ENCODE measurements at places on chromosomes 5 and 9.

DNA sequence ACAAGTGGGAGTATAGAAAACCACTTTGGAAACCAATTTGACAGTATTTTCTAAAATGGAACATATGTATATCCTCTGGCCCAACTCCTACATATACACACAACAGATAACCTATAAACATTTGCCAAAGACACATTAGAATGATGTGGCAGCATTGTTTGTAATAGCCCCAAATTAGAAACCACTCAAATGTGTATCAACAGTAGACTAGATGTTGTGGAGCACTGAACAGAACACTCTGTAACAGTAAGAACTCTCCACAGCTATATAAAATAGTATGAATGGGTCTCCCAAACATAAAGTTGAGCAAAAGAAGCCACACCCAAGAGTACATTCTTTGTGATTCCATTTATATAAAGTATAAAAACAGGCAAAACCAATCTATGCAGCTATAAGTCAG lies 6.1 kb downstream of the ZNF622 start:
- no peak for DNase-seq

DNA sequence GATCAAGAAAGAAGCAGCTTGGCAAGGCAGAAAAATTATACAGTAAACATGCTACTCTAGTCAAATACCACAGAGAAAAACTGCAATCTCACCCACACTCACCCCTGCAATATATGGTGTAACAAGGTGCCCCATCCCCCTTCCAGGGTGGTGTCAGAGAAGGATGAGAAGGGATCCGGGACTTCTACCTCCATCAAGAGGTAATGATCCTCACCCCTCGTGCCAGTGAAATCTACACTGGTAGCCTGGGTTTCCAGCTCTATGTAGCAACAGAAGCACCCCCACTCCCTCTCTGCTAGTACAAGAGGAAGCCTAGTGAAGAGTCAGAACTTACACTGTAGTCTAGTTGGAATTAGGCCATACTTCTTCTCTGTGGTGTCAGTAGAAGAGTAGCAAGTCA lies 18.9 kb downstream of the SLCO4C1 start:
- DNase-seq = no peak

DNA sequence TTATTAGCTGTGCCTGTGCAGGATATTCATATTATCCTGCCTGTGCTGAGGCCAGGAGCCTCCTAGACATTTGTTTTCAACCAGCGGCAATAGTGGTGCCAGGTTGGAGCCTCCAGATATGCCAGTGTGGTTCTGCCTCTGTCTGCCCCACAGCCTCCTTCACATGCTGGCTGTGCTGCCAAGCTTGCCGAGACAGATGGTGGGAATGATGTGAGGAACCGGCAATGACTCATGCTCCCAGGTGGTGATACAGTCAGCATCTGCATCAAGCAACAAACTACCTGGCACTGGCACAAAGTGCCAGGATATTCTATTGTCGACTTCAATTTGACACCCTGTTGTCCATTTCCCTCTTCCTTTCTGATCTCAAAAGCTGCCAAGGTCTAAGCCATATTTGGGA lies 285.7 kb downstream of the CHSY3 start:
- no peak for DNase-seq

GRCh38 chr5:96377167-96377566 lies 55.9 kb downstream of the PCSK1 start:
- DNase-seq = no peak

DNA sequence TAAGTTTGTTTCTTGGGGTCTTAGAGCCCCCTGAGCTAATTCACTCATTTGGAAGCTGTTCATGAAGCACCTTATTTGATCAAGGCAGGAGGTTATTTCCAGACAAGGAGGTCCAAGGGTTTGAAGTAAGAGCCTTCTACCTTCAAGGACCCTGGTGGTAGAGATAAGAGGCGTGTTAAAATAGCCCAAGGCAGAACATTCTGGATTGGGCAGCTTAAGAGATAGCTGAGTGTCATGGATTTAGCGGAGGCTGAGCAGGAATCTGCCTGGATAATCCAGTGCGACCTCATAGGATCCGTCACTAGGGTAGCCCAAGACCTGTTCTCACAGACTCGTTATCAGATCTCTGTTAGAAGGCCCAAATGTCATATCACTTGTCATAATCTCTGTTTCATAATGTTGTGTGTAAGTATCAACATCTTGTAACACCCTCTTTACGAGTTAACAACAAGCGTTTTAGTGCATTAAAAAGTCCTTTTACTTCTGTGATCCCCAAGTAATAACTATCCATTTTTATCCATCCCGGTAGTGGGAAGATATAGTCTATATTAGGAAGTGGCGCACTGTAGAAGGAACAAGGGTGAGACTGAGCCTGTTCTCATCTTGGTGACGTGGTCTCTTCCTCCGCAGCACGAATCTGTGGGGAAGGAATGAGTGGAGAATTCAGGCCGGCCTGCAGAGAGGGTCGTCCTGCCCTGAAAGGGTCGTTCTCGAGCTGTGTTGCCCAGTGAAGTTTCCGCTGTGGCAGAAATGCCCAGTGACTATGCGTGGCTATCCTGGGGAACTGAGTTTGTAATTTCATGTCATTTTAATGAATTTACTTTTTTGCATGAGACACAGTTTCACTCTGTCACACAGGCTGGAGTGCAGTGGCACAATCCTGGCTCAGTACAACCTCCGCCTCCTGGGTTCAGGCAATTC lies 28.8 kb downstream of the SLC25A25 start:
- DNase-seq = no peak

- DNase-seq = no peak
Observed at GRCh38 chr9:16449076-16449730, 421.3 kb downstream of the BNC2 start.

DNA sequence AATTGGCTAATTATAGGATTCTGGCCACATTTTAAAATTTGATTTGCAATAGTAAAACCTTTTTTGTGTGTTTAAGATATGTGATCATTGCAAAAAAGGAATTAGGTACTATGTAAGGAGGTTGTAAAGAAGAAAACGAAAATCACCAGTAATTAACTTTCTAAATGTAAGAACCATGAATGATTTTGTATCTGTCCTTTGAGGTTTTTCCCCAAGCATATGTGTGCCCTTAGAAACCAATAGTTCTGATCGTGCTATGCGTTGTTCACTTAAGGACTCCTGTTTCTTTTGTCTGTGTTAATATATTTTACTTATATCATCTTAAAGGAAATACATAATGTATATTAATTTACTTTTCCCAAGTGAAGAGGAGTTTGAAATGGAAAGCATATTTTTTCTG lies 410.2 kb downstream of the PSAT1 start:
- DNase-seq = no peak
